ENCODE measurements at places on chromosomes 2 and 18.

DNA sequence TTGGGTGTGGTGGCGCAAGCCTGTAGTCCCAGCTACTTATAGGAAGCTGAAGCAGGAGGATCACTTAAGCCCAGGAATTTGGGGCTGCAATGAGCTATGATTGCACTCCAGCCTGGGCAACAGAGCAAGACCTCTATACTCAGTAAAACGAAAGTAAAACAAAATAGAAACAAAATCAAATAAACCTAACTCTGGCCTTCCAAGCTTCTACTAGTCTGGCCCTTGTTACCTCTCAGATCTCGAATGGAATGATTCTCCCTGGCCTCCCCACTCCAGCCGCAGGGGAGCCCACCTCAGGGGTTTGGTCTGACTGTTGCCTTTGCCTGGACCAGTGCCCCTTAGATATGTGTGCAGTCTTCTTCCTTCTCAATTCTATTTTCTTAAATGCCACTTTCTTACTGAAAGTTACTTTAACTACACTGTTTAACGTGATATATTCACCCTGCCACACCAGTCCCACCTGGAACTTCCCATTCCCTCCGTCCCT is 160.0 kb upstream of the GCFC2 start:
- DNase-seq, result no peak

- DNase-seq, result no peak
Observed at GRCh38 chr18:26405190-26405801, 143.1 kb downstream of the KCTD1 start.

DNA sequence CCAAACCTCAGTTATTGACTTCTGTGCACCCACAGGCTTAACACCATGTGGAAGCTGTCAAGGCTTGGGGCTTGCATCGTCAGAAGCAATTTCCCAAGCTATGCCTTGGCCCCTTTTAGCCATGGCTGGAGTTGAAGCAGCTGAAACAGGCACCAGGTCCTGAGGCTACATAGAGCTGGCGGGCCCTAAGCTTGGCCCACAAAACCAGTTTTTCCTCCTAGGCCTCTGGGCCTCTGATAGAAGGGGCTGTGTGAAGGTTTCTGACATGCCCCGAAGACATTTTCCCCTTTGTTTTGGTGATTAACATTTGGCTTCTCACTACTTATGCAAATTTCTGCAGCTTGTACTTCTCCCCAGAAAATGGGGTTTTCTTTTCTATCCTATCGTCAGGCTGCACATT is 9.1 kb upstream of the TMX3 start:
- DNase-seq, result no peak

GRCh38 chr2:206204710-206205109 is 45.0 kb downstream of the EEF1B2 start:
- DNase-seq, result no peak

- no peak for DNase-seq
Observed at GRCh38 chr2:104755026-104755878, 98.7 kb upstream of the POU3F3 start.

DNA sequence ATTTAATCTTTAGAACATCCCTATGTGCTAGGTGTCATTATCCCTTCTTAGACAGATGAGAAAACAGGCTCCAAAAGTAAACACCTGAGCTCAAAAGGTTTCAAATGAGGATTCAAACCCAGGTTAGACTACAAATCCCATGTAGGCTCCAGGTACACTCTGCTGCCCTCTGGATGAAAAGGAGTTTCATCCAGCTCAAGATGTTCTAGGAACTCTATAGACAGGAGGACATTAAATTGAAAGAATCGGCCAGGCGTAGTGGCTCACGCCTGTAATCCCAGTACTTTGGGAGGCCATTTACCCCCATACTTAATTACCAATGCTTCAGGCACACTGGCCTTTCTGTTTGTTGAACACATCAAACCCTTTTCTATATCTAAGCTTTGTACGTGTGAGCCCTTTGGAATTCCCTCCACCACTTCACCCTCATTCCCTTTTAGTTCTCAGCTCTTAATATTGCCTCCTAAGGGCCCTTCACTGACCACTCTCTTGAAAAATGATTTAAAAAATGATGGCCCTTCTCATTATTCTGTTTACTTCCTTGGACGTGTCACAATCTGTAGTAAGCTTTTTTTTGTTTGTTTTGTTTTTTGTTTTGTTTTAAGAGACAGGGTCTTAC is 10.7 kb downstream of the SLC25A12 start:
- no peak for DNase-seq

GRCh38 chr18:76487782-76488181 is 7.3 kb downstream of the ZNF516 start:
- no peak for DNase-seq

DNA sequence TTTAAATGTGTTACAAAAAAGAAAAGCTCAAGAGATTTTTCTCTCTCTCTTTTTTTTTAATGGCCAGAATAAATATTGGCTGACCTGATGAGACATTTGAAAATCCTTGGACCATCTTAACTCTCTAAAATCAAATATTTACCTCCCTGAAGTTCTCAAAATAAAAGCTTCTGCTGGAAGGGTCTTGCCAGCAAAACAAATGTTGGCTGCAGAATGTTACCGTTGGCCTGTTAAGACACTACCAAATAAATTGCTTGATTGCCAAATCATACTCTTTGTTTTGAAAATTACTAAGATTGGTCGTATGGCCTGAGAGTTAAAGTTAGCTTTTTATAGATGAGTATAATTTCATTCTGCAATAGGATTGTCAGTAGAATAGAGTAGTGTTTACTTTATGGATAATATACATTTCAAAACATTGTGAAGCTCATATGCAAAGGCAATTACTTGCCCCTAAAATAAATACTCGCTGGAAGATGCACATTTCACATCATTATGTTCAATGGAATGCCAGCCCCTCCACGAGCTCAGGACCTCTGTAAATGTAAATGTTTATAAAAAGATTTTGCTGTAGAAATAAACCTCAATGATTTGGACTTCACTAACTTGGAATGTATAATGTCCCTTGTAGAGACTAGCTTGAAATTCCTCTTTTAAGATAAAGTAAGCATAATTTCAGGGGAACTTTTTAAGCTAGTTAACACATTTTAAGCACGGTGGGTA is 193.4 kb downstream of the SOX11 start:
- no peak for DNase-seq

DNA sequence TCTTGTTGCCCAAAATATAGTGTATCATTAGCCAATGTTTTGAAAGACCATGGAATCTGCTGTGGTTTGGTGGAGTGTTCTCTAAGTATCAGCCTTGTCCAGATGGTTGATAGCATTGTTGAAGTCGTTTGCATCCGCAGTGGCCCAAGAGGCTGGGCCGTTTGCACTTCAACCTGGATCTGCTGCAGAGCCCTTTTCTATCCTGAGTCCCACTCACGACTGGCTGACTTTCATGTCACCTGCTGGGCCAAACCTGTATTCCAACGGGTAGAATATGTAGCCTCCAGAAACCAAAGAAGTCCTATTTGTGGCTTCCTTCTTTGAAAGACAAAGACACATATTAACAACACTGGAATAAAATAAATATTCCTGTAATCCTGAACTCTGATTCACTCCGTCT is 1154.1 kb downstream of the RPIA start:
- DNase-seq, result no peak

DNA sequence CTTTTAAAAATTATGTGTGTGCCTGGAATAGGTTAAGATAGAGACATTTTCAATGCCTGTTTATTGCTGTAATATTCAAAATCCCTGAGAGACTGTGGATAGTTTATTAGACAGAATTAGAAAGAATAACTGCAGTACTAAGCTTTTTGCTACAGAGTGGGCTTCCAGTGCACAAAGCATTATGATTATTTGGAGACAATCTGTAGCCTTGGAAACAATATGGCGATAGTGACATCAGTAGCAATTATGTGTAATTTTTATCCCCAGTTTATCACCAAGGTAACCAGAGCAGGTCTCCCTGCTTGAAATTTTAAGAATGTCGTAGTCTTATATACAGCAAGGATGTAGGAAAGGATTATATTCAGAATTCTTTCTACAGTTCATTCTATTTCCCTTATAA is 100.0 kb downstream of the MYO3B start:
- DNase-seq, result no peak

- no peak for DNase-seq
Observed at GRCh38 chr2:241334813-241335212, 19.1 kb downstream of the SEPTIN2 start.

DNA sequence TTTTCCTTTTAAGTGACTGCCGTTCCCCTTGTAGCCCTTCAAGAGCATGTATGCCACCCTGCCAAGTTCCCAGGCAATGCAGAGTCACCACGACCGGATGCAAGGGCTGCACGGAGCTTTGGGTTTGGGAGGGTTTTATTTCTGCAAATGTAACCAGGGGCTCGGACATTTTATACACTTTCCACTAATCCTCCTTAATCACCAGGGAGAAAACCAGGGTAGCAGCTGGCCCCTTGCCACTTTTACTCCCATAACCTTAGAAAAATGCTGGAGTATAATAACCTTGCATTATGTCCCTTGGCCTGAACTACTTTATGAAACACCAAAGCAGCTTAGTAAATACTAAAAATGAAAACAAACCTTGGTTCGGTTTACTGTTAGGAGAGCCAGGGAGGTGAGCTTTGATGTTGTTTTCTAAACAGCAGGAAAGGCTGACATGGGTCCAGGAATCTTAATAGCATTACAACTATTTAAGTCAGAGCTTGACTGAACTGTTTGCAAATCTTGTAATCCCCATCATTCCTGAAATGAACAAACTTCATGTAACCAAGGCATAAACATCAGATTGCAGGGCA is 152.8 kb upstream of the RIOK3 start:
- no peak for DNase-seq

DNA sequence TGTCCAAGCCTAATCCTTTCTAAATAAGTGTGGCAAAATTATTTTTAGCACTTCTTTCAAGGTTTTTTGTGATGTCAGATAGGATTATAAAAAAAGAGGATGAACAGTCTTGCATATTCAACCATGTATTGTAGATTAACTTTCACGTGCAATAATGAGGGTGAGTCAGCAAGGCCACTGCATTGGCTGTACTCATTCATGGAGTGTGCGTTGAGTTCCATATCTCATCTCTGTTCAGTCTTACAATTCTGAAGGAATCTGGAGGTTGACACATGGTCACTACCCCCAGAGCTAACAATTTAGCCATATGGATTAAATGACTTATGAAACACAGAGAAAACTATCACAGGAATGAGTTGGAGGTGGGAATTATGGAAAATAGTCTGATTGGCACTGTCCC is 810.5 kb downstream of the SLC4A3 start:
- no peak for DNase-seq

DNA sequence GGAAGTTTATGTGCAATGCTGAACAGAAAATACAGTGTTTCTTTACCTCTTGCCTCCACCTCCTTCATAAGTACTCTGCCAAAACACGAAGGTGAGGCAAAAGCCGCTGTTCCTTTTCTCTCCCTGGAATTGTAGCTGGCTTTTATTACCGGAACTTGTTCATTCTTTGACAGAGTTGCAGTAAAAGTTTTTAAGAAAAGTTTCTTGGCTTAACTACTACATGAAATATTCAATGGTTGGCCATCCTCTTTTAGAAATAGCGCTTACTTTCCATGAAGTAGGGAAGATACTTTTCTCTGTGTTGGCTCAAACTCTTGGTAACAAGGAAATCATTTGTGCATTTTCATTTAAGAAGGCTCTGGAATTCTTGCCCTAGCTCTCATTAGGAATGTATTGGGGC is 950.7 kb upstream of the FANCL start:
- DNase-seq, result no peak

DNA sequence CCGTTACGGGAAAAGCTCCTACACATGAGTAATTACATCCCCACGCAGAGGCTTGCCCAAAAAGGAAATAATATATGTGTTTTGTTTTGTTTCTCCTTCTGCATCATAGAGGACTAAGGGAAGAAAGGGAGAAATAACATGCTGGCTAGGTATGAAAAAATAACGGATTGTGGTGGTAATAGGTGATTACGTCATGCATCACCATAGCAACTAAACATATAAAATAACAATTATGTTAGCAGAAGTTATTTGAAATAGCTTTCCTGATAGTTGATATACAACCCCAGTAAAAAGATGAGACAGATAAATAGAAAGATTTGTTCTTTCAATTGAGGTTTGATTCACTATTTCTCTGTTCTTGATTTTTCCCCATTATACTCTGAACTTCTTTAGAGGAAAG is 518.0 kb downstream of the ZNF516 start:
- DNase-seq, result no peak

- no peak for DNase-seq
Observed at GRCh38 chr2:129080715-129081476, 762.2 kb upstream of the HS6ST1 start.

- no peak for DNase-seq
Observed at GRCh38 chr2:126885751-126886210, 12.9 kb upstream of the TEX51 start.

- no peak for DNase-seq
Observed at GRCh38 chr2:101002562-101003277, 631 bp downstream of the RPL31 start.

GRCh38 chr2:63789338-63790020 is 52.2 kb upstream of the UGP2 start:
- no peak for DNase-seq

DNA sequence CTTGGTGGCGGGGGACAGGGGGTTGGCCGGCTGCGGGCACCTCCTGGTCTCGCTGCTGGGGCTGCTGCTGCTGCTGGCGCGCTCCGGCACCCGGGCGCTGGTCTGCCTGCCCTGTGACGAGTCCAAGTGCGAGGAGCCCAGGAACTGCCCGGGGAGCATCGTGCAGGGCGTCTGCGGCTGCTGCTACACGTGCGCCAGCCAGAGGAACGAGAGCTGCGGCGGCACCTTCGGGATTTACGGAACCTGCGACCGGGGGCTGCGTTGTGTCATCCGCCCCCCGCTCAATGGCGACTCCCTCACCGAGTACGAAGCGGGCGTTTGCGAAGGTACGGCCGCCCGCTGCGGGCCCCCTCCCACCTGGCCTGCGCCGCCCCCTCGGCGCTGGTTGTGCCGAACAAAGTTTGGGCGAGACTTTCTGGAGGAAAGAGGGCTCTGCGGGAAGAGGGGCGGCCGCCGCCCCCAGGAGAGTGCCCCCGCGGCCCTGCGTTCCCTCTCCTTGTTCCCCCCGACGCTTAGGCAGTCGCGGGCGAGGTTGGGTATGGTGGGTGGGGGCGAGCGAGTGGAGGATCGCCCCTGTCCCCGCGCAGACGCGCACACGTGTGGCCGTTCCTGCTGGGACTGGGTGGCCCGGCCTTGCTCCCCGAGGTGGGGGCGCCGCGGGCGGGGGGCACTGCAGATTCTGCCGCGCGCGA is 866 bp downstream of the CRIM1 start:
- DNase-seq, result peak; percentile 11
